ENCODE measurements at places on chromosomes 16 and 17.

DNA sequence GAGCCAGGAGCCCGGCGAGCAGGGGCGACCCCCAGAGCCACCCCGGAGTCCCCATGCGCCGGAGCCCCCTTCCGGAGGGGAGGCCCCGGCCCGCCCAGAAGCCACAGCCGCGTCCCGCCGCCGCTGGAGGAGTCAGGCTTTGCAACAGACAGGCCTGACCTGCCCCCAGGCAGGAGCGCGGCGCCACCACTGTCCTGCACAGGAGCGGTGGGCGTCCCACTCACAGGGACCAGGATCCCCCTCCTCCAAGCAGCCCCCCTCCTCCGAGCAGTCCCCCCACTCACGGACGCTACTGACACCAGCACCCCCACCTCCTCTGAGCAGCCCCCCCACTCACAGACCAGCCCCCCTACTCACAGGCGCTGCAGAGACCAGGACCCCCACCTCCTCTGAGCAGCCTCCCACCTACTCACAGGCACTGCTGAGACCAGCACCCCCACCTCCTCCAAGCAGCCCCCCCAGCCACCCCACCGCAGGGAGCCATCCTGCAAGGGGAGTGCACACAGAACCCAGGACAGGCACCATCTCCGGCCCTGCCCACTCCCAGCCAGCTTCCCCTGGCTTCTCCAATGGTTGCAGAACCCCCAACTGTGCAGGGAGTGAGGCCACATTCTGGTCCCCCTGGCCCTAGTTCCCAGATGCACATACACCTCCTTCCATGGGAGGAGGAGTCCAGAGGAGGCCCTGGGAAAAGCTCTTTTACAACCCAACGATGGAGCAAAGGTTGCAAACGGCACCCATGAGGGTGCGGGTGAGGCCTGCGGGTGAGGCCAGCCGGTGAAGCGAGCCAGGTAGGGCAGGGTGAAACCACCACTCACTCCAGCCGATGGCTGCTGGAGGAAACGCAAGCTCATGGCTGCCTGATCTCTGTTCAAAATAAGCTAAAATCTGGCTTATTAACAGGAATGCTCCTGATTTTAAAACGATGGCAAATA lies 69.9 kb downstream of the ABR start:
- DNase-seq = peak; percentile 60

GRCh38 chr16:84907051-84907450 lies 87.3 kb downstream of the CRISPLD2 start:
- no peak for DNase-seq

DNA sequence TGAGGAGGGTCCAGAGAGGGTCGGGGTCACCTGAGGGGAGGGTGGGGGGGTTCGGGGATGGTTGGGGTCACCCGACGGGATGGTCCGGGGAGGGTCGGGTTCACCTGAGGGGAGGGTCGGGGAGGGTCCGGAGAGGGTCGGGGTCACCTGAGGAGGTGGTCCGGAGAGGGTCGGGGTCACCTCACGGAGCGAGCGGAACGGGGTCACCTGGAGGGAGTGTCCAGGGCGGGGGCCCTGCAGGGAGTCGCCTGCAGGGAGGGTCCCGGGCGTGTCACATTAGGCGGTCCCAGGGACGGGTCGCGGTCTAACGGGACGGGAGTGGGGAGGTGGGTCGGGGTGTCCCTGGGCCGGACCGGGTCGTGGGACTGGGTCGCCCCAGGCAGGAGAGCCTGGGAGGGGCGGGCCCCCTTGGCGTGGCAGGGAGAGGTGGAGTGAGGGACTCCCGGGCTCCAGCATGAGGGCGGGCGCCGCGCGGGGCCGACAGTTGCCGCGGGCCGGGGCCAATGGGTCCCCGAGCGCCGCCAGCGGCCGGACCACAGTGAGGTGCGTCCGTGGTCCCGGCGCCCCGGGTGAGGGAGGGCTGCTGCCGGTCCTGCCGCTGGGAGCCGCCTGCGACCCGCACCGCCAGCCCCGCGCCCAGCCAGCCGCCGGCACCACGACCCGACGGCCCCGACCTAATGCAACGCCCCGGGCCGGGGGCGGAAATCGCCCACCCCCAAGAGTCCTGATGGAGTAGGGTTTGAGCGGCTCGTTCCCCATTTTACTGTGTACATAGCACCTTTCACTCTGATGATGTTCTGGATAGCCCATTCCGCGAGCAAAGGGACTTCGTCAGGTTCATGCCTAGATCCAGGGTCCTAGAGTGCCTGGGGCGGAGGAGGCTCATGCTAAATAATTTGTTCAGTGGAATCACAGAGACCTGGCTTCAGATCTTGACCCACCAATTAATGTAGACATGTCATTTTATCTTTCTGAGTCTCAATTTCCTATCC lies 1.2 kb upstream of the ABCA3 start:
- peak; percentile 9 for DNase-seq

DNA sequence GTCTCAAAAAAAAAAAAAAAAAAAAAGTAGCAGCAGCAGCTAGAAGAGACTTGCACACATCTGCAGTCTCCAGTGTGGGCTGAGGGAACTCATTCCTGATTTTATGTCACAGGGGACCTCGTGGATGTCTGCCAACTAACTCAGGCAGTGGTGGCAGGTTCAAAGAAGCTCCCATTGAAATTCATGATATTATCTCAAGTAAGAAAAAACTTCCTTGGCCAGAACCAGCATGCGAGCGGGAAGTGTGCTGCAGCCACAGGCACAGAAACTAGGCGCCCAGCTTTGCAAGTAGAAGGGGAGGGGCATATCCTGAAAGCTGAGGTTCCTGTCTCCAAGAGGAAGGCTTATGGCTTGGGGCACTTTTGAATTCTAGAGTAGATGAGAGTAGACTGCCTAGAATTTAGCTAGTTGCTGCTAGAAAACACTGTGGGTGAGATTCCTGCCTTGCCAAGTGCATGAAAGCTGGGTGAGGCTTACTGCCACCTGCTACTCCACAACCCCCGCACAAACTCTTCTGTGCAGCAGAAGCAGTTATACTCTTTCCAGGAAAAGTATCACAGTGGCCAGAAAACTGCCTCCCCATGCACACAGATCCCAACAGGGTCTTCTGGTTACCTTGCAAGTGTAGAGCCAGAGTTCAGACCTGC lies 603.8 kb upstream of the CA10 start:
- no peak for DNase-seq

DNA sequence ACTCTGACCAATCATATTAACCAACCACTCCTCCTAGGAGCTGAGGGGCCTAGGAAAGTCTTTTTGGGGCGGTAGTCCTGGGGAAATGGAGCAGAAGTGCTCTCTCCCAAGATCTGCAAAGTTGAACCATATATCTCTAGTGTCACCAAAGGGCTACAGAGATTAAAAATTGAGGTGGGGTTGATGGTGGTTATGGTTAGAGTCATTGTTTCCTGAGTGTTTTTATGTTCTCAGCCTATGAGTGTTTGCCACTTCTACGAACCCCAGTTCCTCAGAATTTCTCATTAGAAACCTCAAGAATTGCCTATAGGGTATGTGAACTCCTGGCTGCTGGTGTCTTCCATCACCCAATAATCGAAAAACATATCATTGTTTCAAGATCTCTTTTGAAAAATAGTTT lies 217.8 kb downstream of the CDRT15L2 start:
- no peak for DNase-seq

- DNase-seq = no peak
These were observed 4.0 kb downstream of the NUPR1 start for GRCh38 chr16:28534542-28535373.

GRCh38 chr16:65916995-65917394 lies 449.5 kb upstream of the CDH5 start:
- no peak for DNase-seq

DNA sequence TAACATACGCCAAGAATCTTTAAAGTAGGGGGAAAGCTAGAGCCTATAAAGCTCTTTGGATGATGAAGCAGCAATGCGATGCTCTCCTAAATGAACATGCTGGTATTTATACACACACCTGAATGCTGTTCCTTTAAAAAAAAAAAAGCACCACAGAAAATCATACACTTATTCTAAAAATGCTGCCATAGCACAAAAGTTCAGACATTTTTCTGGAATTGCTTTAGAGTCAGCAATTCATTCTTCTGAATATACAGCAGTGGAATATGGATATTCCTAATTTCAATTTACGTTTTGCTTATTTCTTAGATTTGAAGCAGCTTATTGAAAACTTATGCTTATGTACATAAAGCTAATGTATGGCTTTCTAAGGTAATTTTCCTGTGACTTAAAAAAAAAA lies 3.1 kb downstream of the CSNK2A2 start:
- no peak for DNase-seq

- DNase-seq = no peak
These were observed 314.2 kb downstream of the FOXL1 start for GRCh38 chr16:86892509-86892908.

DNA sequence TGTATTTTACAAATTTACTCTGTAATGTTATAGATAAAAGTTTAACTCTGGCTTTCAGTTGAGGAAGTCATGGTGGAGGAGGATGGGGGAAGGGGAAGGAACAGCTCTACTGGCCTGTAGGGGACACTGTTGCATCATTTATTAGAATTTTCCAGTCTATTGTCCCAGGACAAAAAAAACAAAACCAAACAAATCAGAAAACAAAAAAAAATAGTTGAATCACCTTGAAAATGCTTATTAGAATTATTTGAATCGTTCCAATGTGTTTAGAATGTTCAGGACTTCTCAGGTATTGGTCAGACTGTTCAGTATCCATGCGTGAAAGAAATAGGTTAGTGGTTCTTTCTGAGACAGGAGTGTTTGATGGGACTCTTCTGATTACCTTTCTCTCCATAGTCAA lies 242.0 kb downstream of the FTO start:
- DNase-seq = no peak

DNA sequence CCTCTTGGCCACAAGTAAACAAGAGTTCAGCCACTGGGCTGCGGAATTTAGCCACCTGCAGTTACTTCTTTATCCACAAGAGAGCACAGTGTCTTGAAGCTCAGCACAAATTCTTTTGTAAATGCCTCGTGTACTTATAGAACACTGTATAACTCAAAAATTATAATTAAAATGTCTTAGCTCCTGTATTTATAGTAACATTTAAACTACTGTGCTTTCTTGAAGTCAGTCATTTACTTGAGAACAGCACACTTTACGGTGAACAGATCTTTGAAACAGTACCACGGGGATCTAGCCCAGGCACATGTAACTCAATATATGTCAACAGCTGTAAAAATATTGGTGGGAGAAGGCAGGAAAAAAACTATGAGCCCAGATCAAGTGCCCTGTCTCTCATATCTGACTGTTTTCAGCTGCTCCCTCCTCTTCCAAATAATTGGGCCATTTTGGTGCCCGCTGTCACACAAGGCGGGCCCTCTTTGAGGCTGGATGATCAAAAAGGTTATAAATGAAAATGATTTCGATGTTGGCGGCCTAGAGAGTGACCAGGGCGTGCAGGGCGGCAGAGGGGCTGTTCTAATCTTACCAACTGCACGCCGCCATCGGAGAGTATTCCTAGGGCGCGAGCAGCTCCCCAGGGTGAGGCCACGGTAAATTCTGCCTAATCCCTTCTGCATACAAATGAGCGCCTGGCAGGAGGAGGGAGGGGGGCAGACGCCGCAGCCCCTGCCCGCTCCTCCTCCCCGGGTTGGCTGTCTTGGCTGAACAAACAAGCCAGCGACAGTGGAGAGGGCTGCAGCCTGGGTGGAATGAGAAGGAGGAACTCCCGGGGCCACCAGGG lies 183.2 kb downstream of the C16orf78 start:
- DNase-seq = no peak

DNA sequence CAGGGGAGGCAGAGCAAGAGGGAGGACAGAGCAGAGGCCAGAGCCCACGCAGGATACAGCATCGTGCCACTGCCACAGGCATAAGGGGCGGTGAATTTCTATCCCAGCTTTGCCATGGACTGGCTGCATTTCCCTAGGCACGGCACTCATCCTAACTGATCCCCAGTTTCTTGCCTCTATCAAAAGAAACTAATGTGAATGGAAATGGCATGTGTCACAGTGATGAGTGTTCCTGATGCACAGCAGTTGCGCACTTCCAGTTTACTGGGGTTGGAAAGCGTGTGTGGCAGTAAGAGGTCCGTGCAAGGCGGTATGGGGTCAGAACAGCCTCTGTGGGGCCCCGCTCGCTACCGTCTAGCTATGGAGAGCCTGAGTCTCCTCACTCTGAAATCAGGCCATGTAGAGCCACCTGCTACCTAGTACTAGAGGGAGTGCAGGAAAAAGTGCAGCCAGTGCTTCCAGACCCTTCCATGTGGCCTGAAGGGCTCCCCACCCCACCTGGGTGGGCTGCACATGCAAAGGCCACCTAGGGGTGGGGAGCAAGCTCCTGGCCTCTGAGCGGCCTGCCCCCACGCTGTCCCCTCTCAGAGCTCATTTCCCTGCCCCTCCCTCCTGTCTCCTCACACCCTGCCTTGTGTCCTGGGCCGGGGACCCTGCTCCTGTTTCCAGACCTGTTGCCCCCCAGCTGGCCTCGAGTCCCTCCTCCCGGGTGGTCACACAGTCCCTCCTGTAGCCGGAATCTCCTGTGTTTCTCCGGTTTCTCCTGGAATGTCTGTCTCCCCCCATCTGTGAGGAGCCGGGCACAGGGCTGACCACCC lies 5.0 kb upstream of the KCNJ18 start:
- no peak for DNase-seq

DNA sequence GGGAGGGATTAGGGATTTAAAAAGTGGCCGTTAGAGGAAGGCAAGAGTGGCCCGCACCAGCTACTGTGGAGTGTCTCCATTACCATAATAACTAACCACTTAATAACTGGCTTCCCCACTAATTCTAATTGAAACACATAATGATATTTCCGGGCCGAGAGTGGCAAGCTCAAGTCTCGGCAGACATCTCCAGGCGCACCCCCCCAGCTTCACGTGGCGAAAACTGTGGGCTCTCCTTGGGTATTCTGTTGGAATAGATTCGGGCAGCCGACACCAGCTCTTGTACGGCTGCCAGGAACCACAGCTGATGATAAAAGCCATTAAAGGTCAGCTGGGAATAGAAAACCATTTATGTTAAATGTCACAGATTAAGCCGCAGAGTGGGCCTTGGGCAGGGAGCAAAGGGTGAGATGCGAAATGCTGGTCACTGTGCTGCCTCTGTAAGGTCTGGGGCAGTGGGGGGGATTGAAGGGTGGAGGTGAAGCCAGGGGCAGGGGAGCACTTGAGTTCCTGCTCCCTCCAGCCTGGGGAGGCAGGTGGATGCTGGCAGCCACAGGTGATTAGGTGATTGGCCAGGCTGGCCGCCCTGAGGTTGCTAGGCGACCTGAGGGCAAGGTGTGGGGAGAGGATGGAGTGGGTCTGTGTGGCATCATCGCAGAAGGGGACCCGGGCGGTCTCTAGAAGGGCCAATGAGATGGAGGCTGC lies 115.6 kb upstream of the SDK2 start:
- DNase-seq = no peak

GRCh38 chr17:72512649-72513556 lies 392.1 kb downstream of the SOX9 start:
- no peak for DNase-seq

Data from stimulated activated CD4-positive, alpha-beta T cell treated with anti-CD3 and anti-CD28 coated beads, Interleukin-2, amount 100 ng/mL, for 24 hours (primary cell).